ENCODE measurements at places on chromosomes 12 and 14.

- no peak for DNase-seq
Observed at GRCh38 chr12:102509123-102509626, 28.8 kb upstream of the IGF1 start.

DNA sequence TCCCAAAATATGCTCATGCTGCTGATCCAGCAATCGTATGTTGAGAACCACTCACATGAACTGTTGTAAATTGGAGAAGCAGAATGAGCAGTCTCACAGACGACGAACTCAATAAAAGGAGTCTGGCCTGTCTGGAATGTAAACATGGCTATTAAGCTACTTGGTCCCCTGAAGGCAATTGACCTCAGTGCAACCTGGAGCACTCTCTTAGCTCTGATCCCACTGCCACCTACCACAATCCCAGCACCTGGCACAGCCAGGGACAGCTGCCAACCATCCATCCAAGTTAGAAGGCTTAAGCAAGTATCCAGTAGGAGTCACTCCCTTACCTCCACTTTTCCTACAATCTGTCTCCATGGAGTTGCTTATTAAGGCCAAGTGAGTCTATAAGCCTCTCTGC, 406.9 kb upstream of the CLEC14A start:
- no peak for DNase-seq

DNA sequence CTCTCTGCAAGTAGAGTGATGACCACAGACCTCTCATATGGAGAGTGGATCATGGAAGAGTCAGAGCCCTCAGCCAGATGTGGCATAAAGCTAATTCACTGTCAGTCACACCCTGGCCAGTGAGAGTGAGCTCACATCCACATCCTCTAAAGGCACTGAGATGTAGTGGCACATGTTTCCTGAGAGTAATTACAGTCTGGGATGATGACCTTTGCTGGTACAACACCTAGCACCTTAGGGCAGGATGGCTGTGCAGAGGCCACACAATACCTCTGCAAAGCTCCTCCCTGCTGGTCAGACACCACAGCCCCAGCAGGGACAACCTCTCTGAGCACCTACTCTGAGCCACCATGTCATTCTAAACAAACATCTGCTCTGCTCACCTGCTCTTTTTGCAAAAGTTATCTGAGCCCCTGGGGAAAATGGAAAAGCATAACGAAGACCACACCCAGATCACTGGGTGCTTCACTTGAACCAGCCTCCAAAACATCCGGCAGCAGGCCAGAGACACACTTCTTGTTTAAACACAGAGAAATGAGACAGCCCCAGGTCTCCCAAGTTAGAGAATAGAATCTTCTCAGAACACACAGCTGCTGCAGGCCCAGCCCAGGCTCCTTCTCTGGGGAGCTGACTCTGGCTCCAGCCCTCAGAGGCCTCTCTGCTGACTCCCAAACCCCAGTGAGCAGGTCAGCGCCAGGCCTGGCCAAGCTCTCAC, 30.3 kb downstream of the PITPNM2 start:
- peak; percentile 74 for DNase-seq

DNA sequence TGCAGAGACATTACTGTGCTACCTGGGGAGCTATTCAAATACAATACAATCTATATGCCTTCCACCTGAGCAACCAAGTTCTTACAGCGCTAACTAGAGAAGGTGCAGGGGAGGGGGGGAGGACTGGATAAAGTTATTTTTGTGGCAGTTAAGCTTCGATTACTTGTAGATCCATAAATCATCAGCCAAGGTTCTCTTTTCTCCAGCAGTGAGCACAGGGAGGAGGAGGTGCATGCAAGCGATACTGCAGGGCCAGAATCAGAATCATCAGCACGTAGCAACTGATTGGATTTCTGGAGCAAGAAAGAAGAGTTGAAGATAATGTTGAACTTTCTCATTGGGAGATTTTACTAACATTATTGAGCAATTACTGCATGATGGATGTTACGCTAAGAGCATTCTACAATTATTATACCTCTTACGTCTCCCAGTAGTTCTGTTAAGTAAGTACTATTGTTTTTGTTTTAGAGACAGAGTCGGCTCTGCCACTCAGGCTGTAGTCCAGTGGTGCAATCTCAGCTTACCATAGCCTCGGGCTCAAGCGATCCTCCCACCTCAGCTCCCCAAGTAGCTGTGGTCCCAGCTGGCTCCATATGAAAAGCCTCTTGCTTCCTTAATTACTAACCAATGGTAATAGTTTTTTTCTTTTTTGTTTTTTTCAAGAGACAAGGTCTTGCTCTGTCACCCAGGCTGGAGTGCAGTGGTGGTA, 74.6 kb upstream of the EEA1 start:
- DNase-seq, result peak; percentile 9

- no peak for DNase-seq
Observed at GRCh38 chr12:113957627-113958026, 8.5 kb downstream of the RBM19 start.

- peak; percentile 57 for DNase-seq
Observed at GRCh38 chr14:65222440-65222858, 120.1 kb upstream of the MAX start.

DNA sequence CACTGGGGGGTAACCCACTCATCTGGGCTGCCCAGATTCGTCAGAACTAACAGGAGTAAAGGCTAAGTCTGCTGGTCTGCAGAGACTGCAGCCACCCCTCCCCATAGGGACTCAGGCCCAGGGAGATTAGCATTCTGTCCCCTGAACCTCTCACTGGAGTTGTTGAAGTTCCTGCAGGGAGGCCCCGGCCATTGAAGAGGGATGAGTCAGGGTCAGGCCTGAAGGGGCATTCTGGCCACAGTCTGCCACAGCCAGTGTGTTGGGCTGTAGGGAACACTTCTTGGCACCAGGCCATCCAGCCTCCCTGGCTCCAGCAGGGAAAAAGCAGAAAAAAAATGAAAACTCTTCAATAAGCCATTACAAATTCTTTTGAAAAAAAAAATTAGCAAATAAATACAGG, 35.3 kb downstream of the KLRK1 start:
- DNase-seq, result peak; percentile 64

DNA sequence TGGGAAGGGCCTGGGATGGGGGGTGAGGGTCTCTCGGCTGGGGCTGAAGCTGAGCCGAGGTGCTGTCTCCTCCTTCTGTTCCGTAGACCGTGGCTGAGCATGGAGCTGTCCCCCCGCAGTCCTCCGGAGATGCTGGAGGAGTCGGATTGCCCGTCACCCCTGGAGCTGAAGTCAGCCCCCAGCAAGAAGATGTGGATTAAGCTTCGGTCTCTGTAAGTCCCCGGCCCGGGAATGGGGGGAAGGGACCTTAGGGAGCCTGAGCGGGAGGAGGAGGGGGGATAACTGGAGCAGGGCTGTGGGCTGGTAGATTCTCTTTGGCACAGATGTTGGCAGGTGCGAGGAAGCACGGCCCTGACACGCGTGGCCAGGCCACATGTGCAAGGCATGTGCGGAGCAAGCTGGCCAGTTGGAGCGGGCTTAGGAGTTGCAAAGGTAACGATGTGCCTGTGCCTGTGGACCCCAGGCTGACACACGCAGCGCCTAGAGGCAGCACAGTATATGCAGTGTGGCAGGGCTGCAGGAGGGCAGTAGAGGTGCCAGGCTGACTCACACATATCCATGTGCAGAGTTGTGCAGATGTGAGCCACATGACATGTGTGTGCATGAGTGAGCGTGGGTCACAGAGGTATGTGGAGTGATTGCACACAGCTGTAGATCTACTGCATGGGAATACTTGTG, 512 bp downstream of the PDE1B start:
- peak; percentile 68 for DNase-seq

DNA sequence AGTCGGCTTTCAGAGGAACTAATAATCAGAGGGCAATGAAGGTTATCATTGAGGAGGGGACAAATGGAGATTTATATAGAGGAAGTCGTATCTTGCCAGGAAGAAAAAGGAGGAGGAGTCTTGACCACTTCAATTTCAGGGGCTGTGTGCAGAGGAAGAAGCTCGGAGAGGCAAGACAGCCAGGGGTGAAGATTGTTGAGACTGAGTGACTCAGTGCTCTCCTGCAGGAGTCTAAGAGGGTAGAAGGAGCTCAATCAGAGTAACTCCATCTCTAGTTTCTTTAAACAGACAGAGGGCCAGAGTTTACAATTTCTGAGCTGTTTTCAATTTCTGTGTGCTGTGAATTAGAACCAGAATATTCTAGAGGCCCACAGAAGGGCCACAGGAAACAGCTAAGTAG, 439.3 kb upstream of the PRICKLE1 start:
- DNase-seq, result no peak

DNA sequence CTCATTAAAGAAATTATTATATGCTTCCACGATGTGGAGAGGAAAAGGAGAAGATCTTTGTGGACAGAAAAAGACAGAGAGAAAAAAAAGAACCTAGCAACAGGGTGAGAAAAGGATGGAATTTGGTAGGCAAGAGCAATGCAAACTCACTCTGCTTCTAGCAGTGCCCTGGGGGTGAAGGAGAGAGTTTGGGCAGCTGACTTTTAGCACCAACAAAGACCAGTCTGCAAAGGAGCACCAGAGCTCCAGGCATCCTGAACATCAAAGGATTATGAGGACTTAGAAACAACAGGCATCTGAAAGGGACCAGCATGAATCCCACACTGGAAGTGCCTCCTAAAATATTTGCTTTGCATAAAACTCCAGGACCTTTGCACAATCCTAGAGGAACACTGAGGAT, 32.8 kb upstream of the RERG start:
- no peak for DNase-seq

DNA sequence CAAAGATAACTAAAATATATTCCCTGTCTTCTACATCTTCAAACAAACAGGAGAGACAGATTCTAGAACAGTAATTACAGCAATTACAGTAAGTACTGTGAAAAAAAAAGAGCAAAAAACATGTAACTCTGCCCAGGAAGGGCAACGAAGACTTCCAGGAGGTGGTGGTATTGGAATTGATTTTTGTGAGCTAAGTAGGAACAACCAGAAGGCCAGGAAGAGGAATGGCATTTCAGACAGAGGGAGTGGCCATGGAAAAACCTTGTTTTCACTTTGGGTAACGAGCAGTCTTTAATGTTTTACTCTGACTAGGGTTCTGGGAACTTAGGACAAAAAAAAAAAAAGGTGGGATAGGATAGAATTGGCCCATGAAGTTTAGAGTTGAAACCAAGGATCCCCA, 196.3 kb upstream of the PLEKHG7 start:
- DNase-seq, result no peak

GRCh38 chr12:51389302-51389999, 1.8 kb downstream of the GALNT6 start:
- DNase-seq, result peak; percentile 79

DNA sequence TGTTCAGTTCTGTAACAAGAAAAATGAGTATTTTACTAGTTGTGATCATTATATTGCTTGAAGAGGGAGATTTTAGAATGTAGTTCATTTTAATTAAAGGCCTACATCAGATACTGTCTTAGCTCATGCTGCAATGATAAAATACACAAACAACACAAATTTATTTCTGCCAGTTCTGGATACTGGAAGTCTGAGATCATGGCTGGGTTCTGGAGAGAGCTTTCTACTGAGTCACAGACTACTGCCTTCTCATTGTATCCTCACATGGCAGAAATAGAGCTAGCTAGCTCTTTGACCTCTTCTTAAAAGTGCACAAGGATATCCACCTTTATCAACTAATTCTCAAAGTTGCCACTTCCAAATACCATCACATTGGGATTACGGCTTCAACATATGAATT, 53.8 kb downstream of the MIS18BP1 start:
- DNase-seq, result peak; percentile 75

GRCh38 chr14:100860556-100861187, 34.8 kb downstream of the MEG3 start:
- no peak for DNase-seq

DNA sequence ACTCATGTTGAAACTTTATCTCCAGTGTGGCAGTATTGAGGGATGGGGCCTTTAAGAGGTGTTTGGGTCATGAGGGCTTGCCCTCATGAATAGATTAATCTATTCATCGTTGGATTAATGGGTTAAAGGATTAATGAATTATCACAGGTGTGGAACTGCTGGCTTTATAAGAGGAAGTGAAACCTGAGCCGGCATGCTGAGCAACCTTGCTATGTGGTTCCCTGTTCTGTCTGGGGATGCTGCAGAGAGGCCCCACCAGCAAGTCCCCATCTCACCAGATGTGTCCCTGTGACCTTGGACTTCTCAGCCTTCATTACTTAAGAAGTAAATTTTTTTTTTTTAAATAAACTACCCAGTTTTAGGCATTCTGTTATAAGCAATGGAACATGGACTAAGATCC, 109.6 kb downstream of the DYRK2 start:
- no peak for DNase-seq

- DNase-seq, result no peak
Observed at GRCh38 chr12:54387114-54387467, 2.6 kb upstream of the ZNF385A start.

- no peak for DNase-seq
Observed at GRCh38 chr12:89506050-89506449, 18.5 kb downstream of the GALNT4 start.

DNA sequence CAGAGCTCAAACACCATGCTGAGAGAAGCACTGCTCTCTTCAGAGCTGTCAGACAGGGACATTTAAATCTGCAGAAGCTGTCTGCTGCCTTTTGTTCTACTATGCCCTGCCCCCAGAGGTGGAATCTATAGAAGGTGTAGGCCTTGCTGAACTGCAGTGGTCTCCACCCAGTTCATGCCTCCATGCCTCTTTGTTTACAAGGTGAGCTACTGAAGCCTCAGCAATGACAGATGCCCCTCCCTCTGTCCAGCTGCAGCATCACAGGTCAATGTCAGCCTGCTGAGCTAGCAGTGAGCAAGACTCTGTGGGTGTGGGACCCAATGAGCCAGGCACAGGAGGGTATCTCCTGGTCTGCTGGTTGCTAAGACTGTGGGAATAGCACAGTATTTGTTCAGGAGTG, 25.4 kb upstream of the CCDC198 start:
- DNase-seq, result no peak

DNA sequence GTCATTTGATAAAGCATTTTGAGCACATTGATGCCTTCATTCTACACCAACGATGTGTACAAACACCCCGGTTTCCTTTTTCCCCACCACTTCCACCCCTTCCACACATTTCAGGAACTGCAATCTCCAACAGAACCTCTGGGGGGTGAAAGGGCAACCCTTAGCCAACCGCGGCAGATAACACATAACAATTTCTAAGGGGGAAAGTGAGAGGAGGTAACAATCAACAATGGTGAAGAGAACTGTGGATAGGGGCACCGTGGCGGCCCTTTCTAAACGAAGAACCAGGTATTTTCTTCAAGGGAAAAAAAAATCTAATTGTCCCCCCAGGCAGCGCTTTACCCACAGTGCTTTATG, 1.1 kb downstream of the KITLG start:
- peak; percentile 73 for DNase-seq

- DNase-seq, result peak; percentile 71
Observed at GRCh38 chr12:71070416-71071128, 87.2 kb downstream of the TSPAN8 start.

DNA sequence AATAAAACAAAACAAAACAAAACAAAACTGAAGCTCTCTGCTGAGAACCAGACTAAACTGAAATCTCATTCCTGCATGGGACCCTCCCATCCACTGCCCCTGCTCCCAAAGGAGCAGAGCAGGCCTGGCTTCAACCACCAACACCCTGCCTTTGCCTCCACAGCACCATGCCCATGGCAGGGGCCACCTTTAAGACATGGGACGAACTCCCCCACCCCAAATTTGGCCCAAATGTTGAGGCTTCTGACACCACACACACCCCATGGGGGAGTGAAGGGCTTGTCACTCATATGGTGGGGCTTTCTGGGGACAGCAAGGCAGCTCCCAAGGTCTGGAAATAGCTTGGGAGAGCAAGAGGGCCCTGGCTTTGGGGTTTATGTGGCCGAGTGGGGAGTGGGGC, 177.2 kb downstream of the KIF26A start:
- no peak for DNase-seq

Measured in foreskin fibroblast (primary cell).